SIG-M5 (cell line): ENCODE measurements at places on chromosomes 13 and 19.

- no peak for DNase-seq
Measured at GRCh38 chr13:112225429-112226090, 150.6 kb upstream of the SPACA7 start.

DNA sequence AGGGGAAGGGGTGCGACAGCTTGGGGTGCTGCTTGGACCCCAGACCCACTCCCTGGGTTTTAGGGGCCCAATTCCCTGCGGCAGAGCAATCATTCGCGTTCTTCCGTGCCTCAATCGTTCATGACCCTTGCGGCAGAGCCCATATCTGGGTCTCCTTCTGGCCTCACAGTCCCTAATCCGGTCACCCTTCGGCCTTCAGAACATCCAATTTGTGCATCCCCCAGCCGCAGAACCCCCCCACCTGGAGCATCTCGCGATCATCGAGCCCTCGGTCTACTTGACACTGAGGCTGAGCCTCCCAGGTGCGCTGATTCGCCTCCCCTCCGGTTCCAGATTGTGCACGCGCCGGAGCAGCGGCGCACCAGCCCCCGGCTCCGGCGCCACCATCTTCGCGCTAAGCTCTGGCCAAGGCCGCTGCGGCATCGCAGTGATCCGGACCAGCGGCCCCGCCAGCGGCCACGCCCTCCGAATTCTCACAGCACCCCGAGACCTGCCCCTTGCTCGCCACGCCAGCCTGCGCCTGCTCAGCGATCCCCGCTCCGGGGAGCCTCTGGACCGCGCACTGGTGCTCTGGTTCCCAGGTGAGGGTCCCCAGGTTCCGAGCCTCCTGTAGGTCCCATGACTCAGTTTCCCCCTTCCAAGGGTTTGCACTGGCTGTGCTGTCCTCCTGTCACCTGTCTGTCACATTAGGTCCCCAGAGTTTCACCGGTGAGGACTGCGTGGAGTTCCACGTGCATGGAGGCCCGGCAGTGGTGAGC, 501 bp downstream of the GTPBP3 start:
- DNase-seq = no peak

GRCh38 chr19:49849433-49850220, 1.3 kb upstream of the PTOV1 start:
- DNase-seq = no peak

GRCh38 chr13:106636492-106636891, 68.6 kb upstream of the ARGLU1 start:
- DNase-seq = no peak

GRCh38 chr19:20422216-20423205, 143.1 kb downstream of the ZNF737 start:
- no peak for DNase-seq

GRCh38 chr13:45670189-45670885, 31.8 kb upstream of the CBY2 start:
- no peak for DNase-seq
